ENCODE measurements at places on chromosomes 11 and 22. TPM values are rescaled to one million over a fixed set of nuclear protein-coding genes. Genes with fewer than 3 reads are reported as not detected.

The ANO5 gene
- total RNA-seq = not detected

The TSSK2 gene
- total RNA-seq = not detected

The KCNK7 gene
- 1.6 TPM for total RNA-seq

The SF3A1 gene
- 310 TPM for total RNA-seq

The SAA1 gene
- not detected for total RNA-seq

The TST gene
- 6.9 TPM for total RNA-seq

The OR5P2 gene
- not detected for total RNA-seq

- DNase-seq = no peak
Measured at GRCh38 chr22:48453751-48454485, 1373.8 kb downstream of the BRD1 start.

DNA sequence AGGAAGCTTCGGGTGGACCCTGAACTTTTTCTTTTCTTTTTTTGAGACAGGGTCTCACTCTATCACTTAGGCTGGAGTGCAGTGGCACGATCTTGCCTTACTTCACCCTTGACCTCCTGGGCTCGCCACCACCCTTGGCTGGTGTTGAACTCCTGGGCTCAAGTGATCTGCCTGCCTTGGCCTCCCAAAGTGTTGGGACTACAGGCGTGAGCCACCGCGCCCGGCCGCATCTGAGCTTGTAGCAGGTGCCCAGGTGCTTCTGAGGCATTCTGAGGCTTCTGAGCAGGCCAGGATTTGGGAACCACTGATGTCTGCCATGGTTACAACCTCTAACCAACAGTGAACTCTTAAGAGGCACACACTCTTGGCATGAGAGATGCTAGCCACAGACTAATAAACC lies 5.1 kb downstream of the USP35 start:
- no peak for DNase-seq

DNA sequence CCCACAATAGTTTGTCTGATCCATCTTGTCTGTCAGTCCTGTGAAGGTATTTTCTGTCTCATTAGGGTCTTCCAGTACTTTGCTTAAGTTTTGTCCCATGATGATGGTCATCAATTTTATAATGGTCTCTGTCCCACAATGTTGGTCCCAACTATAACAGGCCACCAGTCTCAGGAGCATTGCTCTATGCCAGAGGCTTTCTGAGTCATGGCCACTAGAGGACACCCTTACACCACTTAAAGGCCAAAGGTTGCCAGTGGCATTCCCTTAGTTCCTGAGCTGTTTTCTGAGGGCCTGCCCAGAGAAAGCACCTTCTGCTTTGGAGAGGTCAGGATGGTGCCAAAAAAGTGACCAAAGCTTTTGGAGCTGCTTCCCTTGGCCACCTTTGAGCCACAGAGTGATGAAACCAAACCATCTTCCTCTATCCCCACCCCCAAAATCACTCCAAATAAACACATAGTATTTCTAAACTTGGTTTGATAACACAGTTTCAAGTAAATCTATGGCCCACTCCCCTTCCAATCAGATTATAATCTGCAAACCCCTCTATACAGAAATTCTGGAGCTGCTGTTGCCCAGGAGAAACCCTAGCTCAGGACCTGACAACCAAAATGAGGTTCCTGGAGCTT lies 19.3 kb downstream of the EIF3F start:
- DNase-seq = peak; percentile 14

DNA sequence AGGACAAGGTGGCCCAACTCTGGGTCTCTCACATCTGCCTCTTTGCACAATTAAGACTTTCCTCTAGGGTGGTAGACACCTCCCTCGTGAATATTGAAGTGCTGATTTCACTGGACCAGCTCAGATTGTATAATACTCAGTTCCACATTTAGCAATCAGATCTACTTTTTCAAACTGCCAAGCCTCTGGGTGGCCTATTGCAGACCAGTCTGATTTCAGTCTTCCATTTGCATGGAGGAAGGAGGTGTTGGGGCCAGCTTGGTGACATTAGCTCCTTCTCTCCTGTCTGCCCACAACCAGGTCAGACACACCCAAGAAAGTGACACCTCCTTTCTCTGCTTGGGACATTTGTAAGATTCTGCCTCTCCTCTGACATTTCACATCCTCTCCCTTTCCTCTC lies 78.2 kb downstream of the PPFIBP2 start:
- DNase-seq = no peak

DNA sequence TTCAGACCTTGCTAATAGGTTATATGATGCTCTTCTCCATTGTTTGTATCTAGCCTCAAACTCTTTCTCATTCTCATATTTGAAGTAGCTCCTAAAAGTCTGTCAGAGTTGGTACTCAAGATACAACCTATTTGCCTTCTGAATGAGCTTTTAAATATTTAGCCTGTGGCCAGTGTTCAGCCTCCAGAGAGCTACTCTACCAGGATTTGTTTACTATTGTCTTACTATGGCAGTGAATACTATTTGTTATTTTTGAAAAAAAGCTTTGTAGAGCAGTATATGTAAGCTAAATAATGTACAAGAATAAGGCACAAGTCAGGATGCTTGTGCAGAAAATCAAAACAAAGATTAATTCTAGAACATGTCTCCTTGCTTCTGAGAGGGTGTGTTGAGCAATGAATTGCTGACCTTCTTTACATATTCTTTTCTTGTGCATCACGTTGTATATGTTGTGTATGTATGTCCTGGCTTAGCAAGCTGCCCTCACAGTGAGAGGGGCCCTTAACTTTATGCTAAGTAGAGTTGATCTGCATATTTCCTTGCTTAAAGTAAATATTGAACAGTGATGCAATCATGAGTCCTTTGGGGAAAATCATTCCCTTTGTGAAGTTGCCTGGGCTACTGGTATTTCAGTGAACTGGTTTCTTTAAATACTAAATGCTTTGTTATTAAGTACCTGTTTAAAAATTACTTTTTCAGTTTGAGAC lies 438.0 kb downstream of the LUZP2 start:
- no peak for DNase-seq

- no peak for DNase-seq
Measured at GRCh38 chr11:118193910-118194566, 17.6 kb upstream of the SCN2B start.

DNA sequence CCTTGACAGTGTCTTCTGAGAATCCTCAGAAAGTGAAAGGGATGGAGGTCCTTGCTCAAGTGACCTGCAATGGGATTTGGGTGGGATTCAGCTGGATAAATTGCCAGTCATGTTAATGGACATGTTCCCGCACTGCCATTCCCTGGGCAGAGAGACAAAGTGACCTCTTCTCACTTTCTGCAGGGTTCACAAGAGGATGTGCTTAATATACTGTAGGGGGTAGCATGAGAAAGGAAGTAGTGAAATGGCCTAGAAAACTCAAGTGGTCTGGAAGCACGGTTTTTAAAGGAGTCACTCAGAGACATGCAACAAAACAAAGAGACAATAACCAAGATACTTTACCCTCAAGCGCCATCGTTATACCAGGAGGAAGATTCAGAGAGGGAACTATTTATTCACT lies 70.2 kb downstream of the NELL1 start:
- DNase-seq = no peak

GRCh38 chr11:106681435-106681834 lies 336.8 kb downstream of the GUCY1A2 start:
- DNase-seq = no peak

- no peak for DNase-seq
Measured at GRCh38 chr22:39946503-39947219, 13.5 kb upstream of the TMA7B start.

GRCh38 chr11:132111316-132111715 lies 740.9 kb downstream of the NTM start:
- no peak for DNase-seq

DNA sequence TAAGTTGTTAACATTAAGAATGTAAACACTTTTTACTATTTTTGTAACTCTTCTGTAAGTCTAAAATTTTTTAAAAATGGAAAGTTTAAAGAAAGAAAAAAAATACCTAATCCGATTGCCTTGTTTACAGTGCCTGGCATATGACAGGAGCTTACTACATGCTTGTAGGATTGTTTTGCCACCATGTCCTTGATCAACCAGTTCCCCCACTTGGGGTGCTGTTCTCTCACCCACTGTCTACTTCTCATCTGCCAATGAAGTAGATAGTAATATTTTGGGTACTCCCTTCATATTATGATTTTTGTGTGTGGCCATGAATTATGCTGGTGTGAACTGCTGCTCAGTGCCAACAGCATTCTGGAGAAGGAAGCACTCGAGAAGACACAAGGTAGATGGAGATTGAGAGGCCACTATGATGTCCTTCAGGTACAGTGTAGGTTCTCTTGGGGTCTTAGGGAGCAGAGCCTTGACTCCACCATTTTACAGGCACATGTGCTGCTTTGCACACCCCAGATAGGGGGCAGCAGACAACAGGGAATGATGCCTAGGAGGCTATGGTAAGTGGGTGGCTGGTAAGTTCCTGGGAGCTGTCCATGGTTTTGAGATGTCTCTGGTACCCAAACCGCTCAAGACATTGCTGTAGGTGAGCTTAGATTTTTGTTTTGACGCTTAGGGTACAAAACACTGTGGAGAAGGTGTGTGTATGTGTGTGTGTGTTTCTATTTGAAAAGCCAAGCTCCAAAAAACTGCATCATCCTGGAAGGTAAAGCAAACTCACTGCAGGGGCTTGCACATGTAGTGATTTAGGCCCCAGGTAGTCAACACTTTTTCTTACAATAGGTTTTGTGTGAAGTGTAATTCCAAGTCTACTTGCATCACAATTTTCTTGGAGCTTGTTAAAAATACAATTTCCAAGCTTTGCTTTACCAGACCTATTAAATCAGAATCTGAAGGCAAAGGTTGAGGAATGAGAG lies 494.5 kb upstream of the LARGE1 start:
- DNase-seq = no peak

DNA sequence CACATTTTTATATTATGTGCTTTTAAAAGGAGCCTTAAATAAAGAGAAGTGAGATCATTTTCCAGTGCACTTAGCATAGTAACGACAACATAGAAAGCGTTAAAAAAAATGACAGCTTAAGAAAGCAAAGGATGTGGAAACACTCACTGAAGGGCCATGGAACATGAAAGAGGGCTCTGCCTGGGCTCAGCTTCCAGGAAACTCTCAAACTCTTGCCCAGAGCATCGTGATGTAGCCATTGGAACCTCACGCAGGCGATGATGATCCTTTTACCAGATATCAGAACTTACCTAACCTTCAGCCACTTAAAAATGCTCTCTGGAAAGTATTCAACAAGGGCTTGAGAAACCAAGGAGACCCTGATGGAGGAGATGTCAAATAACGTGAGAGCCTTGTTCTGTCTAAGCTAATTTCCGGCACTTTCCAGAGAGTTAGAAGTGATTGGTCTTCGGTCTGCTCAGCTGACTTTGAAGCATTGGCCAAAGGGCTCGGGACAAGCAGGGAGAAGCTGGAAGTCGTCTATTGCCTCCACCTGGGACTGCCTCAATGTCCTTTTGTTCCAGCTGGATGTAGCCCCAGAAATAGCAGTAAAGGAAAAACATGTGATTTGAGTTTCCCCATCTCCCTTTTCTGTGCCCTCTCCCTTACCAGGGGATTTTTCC lies 21.5 kb upstream of the ETS1 start:
- no peak for DNase-seq

DNA sequence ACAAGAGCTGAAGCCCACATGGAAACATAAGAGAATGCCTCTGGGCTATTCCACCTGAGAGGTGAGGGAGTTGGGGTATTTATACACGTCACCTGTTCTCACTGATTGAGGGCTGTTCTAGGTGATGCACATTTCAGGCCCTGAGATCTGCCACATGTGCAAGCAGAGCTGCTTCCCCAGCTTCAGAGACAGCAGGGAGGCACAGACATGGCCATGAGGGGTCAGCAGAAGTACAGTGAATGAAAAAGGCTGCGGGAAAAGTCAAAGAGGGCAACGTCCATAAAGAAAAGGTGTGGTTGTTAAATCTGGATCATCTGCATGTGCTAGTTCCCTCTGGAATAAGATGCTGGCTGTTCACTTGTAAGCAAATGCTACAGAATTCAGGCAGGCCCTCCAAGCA lies 75.4 kb downstream of the GAB4 start:
- no peak for DNase-seq

DNA sequence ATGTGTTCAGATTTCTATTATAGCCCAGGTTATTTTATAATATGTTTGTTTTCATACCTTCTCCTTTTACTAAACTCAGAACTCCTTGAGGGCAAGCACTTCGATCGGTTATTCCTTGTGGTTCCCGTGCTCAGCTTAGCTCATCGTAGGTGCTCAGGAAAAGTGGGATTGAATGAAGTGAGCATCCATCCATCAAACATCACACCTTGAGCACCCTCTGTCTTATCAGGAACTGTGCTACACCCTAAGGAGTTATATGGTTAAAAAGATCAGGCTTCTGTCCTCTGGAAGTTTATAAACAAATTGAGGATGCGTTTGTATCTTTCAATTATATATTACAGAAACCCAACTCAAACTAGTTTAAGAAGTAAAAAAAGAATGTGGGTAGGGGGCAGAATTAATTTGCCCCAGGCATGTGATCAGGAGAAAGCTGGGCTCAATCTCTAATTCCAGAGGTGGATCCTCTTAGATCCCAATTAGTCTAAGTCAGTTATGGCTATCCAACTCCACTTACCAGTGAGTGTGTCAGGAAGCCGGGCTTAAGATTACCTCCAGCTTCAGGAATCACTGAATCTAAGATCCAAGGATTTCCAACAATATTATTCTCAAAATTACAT lies 59.9 kb upstream of the RRAS2 start:
- no peak for DNase-seq

DNA sequence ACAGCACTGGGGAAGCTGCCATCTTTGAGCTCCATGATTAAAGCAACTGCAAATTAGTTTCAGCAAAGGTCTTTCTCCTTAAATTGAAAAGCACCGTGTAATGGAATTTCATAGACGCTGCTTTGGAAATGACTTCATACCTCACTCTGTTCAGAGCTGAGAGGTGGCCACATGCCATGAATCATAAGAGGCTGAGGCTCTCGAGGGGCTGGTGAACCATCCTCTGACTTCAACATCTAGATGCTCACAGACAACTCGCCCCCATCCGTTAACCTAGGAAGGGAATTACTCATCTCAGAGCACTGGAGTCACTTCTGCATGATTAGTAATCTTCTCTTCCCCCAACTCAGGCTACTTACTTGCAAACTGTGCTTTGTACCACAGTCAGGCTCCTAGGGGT lies 122.3 kb downstream of the RCN1 start:
- DNase-seq = no peak

- DNase-seq = no peak
Measured at GRCh38 chr11:128713595-128713994, 19.7 kb downstream of the FLI1 start.

Measured in activated T-helper 1 cell treated with anti-CD3 and anti-CD28 coated beads, Interleukin-12 subunit alpha, Interleukin-12 subunit beta, Interleukin-2, Interleukin-4 antibody, amounts not matched to agents 30 ng/mL and 10 ng/mL and 1 ng/mL, durations not matched to agents 14 hours and 24 hours and 36 hours (primary cell).